CD4-positive, alpha-beta memory T cell (primary cell): ENCODE measurements at places on chromosomes 6 and 20. TPM values are rescaled to one million over a fixed set of nuclear protein-coding genes. Genes with fewer than 3 reads are reported as not detected.

Gene LY86
- total RNA-seq: 1.0 TPM

Gene ANKS1A
- total RNA-seq: 13.7 TPM

Gene PPP1R3G
- total RNA-seq: not detected

Gene FBXL4
- 21.6 TPM for total RNA-seq

Gene PNLDC1
- 0.94 TPM for total RNA-seq

Gene TPX2
- 0.44 TPM for total RNA-seq

Gene OR2W1
- total RNA-seq: not detected

Gene MRAP2
- not detected for total RNA-seq

Gene DDO
- total RNA-seq: not detected
